ENCODE measurements at places on chromosomes 5 and 9. TPM values are rescaled to one million over a fixed set of nuclear protein-coding genes. Genes with fewer than 3 reads are reported as not detected.

DNA sequence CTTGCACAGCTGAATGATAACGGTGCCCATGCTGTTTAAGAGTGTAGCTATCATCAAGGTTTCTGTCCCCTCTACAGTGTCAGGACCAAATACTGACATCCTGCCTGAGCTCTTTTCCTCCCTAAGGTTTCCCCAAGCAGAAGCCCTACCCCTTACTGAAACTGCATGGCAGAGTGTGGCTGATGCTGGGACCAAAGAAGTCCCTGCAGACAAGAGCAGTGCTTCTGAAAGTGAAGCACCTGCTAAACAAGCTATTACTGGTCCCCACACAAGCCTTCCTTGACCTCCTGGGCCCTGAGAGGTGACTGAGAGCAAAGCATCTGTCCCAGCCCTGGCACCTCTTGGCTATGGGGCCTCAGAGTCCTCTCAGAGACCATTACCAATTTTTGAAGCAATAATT lies 56.1 kb downstream of the CFAP90 start:
- DNase-seq = no peak
- H3K4me1 ChIP-seq = no peaks in the 10 kb centered on the region
- H3K36me3 ChIP-seq = no peaks in the 10 kb centered on the region
- H3K27ac ChIP-seq = no peak overlapping the region
- no peaks in the 10 kb centered on the region for H3K27me3 ChIP-seq
- H3K4me3 ChIP-seq = no peak overlapping the region

GRCh38 chr5:148951612-148952011 lies 111.2 kb downstream of the SH3TC2 start:
- H3K4me1 ChIP-seq = no peaks in the 10 kb centered on the region
- H3K27ac ChIP-seq = no peak overlapping the region
- H3K27me3 ChIP-seq = no peaks in the 10 kb centered on the region
- DNase-seq = no peak

- H3K36me3 ChIP-seq = no peaks in the 10 kb centered on the region
- H3K4me1 ChIP-seq = peaks cover 6% of the 10 kb centered on the region
- H3K27me3 ChIP-seq = no peaks in the 10 kb centered on the region
- DNase-seq = no peak
These were observed 126.7 kb upstream of the SHB start for GRCh38 chr9:38195737-38196161.

PCDHB5 gene
- total RNA-seq = 0.42 TPM

DNA sequence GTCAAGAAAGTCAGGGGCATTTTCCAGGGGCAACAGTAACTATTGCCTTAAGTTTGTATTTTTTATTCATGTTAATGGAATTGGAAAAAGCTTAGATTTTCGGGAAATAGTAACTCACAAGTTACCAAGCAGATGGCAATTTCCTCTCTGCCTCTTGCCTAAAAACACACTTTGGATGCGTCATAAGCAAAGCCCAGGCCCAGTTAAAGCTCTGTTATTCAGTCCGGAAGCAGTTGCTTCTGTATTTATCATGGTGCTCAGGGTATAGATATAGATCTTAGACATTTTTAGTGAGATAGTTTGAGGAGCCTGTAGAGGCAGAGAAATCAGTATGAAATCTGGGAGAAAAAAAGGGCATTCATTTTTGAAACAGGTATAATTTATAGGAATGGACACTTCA lies 260.3 kb upstream of the TNC start:
- H3K4me3 ChIP-seq = no peak overlapping the region
- H3K4me1 ChIP-seq = no peaks in the 10 kb centered on the region

DNA sequence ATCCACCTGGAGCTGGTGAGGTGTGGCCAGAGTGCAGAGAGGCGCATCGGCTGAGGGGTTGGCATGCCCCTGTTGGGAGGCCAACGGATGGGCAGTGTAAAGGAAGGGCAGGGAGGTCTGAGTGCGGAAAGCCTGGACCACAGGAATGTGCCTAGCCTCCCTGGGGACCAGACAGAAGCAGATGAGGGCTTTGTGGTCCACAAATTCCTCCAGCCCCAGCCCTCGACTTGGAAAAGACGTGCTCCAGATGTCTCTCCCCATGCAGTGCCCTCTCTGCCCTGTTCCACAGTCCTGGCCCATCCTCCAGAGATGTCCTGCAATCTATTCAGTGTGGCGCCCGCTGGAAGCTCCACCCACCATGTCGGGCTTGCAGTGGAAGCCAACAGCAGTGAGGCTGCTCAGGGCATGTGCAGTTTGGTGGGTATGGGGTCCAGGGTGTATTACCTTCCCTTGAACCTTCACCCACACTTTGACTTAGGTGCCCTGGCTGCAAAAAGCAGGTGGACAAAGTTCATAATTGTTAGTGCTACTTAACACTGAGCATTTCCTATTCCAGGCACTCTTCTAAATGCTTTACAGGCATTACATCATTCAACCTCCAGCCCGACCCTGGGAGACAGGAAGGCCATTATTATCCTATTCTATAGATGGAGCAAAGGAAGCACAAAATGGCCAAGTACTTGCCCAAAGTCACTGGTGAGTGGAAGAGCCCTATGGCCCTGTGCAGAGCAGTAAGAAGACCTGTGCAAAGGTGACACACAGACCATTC lies 120.2 kb upstream of the SLC25A48 start:
- H3K27me3 ChIP-seq = no peaks in the 10 kb centered on the region
- H3K27ac ChIP-seq = no peak overlapping the region
- no peak overlapping the region for H3K4me3 ChIP-seq
- no peaks in the 10 kb centered on the region for H3K4me1 ChIP-seq
- DNase-seq = no peak
- no peaks in the 10 kb centered on the region for H3K36me3 ChIP-seq

- H3K4me1 ChIP-seq = no peaks in the 10 kb centered on the region
- H3K27ac ChIP-seq = no peak overlapping the region
- no peak for DNase-seq
- no peaks in the 10 kb centered on the region for H3K27me3 ChIP-seq
- no peaks in the 10 kb centered on the region for H3K36me3 ChIP-seq
These were observed 234.6 kb downstream of the GABRB2 start for GRCh38 chr5:161311965-161312364.

GRCh38 chr9:101269591-101270283 lies 115.1 kb downstream of the BAAT start:
- no peaks in the 10 kb centered on the region for H3K36me3 ChIP-seq
- H3K27ac ChIP-seq = no peak overlapping the region
- no peak overlapping the region for H3K4me3 ChIP-seq
- H3K27me3 ChIP-seq = no peaks in the 10 kb centered on the region

DNA sequence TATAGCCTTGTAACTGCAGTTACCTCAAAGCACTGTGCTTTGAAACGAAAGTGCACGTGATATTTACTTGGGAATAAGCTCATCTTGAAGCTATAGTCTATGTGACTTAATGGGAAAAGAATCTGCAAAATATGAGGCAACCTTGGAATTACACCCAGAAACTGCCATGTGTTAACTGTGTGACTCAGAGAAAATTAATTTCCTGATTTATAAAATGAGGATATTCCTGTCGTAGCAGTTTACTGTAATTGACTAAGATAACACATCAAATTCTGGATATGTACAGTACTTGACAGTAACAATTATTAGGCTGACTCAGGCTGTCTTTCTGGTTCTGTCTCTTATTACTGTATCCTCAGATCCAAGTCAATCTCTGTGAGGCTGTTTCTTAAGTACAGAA lies 1079.9 kb upstream of the ACO1 start:
- no peaks in the 10 kb centered on the region for H3K36me3 ChIP-seq
- H3K4me3 ChIP-seq = no peak overlapping the region
- H3K27me3 ChIP-seq = peaks cover 2% of the 10 kb centered on the region

DNA sequence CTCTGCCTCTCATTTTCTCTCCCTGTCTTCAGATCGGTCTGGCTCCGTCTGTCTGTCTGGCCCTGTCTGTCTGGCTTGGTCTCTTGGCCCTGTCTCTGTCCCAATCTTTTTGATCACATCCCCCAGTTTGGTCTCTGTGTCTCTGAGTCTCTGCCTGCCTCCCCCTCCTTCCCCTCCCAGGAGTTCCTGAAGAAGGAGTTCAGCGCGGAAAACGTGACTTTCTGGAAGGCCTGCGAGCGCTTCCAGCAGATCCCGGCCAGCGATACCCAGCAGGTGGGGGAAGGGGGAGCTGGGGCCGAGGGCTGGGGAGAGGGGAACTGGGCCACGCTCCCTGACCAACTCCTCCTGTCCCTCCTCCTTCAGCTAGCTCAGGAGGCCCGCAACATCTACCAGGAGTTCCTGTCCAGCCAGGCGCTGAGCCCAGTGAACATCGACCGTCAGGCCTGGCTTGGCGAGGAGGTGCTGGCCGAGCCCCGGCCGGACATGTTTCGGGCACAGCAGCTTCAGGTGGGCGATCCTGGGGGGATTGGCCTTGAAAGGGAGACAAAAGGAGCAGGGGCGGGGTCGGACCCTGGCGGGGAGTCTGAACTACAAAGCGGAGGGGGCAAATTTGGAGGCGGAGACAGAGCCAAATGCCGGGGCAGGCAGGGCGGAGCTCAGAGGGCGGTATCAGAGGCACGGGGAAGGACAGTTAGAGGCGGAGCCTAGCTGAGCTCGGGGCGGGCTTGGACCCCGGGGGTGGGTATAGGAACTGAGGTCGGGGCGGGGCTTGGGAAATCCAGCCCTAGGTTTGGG lies 9.0 kb downstream of the RGS14 start:
- peaks cover 54% of the 10 kb centered on the region for H3K4me1 ChIP-seq
- no peaks in the 10 kb centered on the region for H3K27me3 ChIP-seq
- peak; percentile 79 for DNase-seq
- no peaks in the 10 kb centered on the region for H3K36me3 ChIP-seq
- H3K4me3 ChIP-seq = peak overlapping the region; percentile 67

DNA sequence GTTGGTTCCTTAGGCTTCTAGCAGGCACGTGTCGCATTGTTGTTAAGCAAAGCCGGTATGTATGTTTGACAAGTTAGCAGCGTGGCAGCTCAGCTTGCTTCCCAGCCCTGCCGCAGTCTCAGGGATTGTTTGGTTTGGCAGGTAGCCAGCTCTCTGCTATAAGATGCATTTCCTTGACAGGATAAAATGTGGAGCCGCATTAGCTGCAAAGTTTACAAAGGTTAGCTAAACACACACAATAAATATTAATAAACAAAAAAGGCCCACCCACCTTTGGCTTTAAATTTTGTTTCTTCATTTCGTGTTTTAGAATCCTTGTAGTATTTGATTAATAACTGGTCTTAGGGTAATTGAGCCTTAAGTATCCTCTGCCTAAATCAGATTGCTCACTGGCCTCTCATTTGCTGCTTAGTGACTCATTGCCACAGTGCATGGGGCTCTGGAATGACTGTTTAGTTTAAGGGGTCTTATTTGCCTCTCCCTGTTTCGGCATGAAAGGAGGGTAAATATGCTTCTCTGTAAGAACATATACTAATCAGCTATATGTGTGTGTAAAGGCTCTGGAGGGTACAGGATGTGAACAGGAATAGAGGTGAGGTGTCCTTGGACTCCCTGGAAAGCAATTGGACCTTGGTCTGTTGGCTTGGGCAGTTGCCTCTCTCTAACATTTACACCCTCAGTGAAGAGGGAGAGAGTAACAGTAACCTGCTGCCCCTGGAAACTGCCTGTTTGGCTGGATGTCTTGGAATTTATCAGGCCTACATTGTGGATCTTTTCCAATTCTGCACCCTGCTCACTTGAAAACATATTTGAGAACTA lies 122.0 kb downstream of the GDNF start:
- no peak overlapping the region for H3K27ac ChIP-seq
- no peak for DNase-seq
- H3K4me3 ChIP-seq = no peak overlapping the region
- no peaks in the 10 kb centered on the region for H3K27me3 ChIP-seq
- no peaks in the 10 kb centered on the region for H3K36me3 ChIP-seq

GRCh38 chr9:114720086-114720676 lies 38.2 kb upstream of the TEX48 start:
- no peak for DNase-seq
- H3K36me3 ChIP-seq = no peaks in the 10 kb centered on the region
- peaks cover 11% of the 10 kb centered on the region for H3K4me1 ChIP-seq
- H3K27me3 ChIP-seq = peaks cover 2% of the 10 kb centered on the region

PCSK5 gene
- total RNA-seq = 3.6 TPM

DNA sequence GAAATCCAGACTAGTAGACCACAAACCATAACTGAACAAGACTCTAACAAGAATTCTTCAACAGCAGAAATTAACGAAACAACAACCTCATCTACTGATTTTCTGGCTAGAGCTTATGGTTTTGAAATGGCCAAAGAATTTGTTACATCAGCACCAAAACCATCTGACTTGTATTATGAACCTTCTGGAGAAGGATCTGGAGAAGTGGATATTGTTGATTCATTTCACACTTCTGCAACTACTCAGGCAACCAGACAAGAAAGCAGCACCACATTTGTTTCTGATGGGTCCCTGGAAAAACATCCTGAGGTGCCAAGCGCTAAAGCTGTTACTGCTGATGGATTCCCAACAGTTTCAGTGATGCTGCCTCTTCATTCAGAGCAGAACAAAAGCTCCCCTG lies 68.6 kb downstream of the VCAN start:
- H3K36me3 ChIP-seq = no peaks in the 10 kb centered on the region
- no peaks in the 10 kb centered on the region for H3K27me3 ChIP-seq
- no peak for DNase-seq
- H3K27ac ChIP-seq = no peak overlapping the region
- no peaks in the 10 kb centered on the region for H3K4me1 ChIP-seq

GRCh38 chr9:21465859-21466518 lies 16.1 kb downstream of the IFNE start:
- H3K4me1 ChIP-seq = no peaks in the 10 kb centered on the region
- H3K27me3 ChIP-seq = no peaks in the 10 kb centered on the region
- H3K27ac ChIP-seq = no peak overlapping the region
- H3K36me3 ChIP-seq = no peaks in the 10 kb centered on the region

- H3K27me3 ChIP-seq = no peaks in the 10 kb centered on the region
- no peak overlapping the region for H3K27ac ChIP-seq
- H3K36me3 ChIP-seq = peaks cover 23% of the 10 kb centered on the region
- H3K4me3 ChIP-seq = no peak overlapping the region
- DNase-seq = no peak
These were observed 16.4 kb downstream of the JADE2 start for GRCh38 chr5:134541736-134542376.
